ENCODE measurements at places on chromosomes 4 and X.

DNA sequence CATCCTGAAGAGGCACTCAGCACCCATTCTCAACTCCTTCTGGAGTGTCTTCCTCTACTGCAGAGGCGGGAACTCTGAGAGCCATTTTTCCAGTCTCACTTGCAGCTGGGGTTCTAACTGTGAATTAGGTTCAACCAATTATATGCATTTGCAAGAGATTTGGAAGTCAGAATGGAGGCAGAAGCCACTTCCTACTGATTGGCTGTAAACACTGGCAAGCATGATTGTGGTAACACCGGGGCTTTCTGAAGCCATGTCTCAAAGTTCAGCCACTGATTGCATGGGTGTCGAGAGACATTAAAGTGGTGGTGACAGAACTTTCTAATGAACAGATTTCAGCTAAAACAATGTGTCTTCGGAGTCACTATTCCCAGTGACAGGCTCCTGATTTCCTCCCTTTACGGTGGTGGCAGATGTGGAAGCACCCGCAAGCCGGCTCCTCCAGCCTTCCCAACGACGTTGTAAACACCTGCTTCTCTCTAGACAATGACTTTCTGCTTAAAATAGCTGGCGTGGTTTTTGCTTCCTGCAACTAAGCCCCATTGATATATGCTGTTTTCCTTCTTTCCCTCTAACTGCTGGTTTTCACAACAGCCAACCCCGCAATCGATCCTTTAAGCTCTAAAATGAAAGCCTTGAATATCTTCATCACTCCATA is 92.0 kb downstream of the IRF2 start:
- no peak for DNase-seq

- no peak for DNase-seq
These were observed 980.7 kb upstream of the GRIA3 start for GRCh38 chrX:122203399-122203798.

GRCh38 chr4:81965911-81966310 is 407.9 kb downstream of the HNRNPD start:
- DNase-seq = no peak

DNA sequence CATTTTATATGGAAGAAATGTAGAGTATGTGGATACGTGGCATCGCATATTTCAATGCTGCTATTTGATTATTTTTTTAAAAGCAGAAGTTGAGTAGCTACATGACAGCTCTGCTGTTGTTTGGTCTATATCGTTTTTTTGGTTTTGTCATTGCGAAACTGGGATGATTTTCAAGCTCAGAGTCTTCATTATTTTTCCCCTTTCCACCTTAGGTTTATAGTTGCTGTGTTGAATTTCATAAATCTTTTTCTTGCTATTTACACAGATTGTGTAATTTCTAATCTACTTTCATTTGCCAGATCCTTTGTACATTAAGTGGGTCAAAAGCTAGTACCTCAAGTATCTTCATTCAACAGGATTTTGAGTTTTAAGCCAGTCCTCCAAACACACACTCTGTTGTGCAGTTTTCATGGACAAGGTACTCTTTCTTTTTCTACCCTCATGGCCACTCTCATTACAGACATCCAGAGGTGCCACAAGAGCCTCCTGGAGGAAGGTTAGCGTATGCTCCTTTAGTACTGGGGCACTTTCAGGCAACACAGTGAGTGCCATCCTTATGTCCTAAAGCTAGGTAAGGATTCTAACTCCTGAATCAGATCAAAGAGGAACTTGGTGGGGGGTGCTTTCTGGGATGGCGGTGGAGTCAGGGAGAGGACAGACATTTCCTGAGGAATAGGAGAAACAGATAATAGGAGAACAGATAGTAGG is 123.2 kb downstream of the FHIP1A start:
- DNase-seq = no peak

GRCh38 chrX:45954026-45954425 is 591.2 kb downstream of the ZNF674 start:
- no peak for DNase-seq

DNA sequence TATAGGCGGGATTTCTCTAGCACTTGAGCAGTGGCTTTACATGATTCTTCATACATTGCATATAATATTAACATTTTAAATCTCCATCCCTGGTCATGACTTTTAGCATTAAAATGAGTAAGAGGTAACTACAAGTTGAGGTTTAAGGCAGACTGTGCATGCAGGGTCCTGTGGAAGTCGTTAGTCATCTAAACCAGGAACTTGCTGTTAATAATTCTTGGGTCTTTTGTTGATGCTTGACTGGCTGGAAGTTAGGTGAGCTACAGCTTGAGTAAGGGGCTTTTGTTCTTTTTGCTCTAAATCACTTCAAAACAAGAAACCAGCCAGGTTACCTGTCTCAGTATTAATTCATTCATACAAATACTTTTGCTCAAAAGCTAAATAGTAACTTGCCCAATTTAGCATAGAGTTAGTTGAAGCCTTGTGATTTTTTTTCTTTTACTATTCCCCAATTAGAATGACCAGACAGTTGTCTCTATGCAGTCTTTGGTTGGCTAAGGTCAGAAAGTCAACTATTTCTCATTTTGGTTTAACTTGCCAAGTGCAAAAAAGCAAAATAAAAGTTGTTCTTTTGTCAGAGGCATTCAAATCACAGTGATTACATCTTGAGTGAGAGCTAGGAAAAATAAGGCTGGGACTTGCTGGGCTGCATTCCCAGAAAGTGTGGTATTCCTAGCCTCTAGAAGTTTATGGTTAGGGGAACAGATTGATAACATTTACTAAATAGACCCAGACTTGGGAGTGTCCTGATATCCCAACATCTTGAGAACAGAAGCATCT is 516.9 kb downstream of the PDHA2 start:
- no peak for DNase-seq

DNA sequence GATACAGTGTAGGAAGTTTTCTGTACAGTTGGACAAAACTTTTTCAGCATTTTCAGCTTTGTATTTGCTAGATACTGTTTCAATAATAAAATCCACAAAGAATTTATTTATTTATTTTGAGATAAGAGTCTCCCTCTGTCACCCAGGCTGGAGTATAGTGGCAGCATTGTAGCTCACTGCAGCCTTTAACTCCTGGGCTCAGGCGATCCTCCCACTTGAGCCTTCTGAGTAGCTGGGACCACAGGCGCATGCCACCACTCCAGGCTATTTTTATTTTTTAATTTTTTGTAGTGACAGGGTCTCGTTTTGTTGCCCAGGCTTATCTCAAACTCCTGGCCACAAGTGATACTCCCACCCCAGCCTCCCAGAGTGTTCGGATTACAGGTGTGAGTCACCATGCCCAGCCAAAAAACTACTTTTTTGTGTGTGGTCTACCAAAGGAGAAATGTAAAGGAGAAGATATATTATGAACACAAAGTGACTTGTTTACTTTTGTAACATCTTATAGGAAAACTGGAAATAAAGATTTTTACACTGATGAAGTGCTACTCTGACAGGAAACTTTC is 13.0 kb upstream of the SOWAHD start:
- DNase-seq = no peak

- DNase-seq = no peak
These were observed 16.2 kb downstream of the PRKX start for GRCh38 chrX:3697220-3697684.

DNA sequence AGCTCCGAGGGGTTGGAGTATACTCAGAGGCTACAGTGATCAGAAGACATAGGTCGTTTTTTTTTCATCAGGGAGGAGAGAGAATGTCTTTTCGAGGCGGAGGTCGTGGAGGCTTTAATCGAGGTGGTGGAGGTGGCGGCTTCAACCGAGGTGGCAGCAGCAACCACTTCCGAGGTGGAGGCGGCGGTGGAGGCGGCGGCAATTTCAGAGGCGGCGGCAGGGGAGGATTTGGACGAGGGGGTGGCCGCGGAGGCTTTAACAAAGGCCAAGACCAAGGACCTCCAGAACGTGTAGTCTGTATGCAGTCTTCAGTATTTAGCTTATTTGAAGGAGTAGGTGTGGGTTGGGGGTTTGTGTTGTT is 500 bp downstream of the GAR1 start:
- DNase-seq = peak; percentile 30

DNA sequence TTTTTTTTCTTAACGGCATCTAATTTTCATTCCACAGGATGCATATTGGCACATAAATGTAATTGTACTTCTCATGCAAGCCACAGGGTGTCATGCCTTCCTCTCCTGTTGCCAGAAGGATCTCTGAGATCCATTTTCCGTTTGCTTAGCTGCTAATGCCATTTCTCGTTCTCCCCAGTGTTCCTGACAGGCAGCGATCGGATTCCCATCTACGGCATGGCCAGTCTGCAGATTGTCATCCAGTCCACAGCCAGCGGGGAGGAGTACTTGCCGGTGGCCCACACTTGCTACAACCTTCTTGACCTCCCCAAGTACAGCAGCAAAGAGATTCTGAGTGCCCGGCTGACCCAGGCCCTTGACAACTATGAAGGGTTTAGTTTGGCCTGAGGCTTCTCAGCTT is 8.9 kb upstream of the NAP1L5 start:
- no peak for DNase-seq

DNA sequence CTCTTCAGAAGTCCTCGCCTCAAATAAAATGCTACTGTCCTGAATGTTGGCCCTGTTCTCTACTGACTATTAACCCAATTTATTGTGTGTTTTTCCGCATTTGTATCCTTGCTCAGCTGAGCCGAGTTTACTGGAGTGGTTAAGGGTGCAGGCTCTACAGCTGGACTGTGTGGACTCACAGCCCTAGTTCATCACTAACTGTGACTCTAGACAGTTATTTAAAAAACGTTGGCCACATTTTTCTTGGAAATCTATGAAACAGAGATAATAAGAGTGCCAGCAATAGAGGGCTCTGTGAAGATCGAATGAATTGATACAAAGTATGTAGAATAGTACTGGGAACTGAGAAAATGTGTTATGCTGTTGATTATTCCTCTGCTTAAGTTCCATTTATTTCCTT is 2.9 kb upstream of the GUF1 start:
- DNase-seq = no peak

- no peak for DNase-seq
These were observed 622.7 kb upstream of the GRID2 start for GRCh38 chr4:91681091-91681490.

DNA sequence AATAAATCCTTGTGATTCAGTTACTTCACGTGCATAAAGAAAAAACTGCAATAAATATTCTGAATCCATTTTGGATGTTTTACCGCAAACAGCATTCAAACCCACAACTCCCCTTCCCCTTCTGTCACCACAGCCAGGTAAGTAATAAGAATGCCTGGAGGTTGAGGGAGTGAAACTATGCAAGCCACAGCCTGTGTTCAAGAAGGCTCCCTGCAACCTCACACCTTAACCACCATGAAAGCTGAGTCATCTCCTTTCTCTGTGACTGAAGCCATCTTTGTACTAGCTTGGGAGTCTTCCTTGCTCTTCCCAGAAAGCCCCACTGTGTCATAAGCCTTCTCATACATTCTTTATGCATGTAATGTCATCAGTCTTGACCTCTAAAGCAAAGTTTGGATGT is 297.0 kb upstream of the PUDP start:
- no peak for DNase-seq

DNA sequence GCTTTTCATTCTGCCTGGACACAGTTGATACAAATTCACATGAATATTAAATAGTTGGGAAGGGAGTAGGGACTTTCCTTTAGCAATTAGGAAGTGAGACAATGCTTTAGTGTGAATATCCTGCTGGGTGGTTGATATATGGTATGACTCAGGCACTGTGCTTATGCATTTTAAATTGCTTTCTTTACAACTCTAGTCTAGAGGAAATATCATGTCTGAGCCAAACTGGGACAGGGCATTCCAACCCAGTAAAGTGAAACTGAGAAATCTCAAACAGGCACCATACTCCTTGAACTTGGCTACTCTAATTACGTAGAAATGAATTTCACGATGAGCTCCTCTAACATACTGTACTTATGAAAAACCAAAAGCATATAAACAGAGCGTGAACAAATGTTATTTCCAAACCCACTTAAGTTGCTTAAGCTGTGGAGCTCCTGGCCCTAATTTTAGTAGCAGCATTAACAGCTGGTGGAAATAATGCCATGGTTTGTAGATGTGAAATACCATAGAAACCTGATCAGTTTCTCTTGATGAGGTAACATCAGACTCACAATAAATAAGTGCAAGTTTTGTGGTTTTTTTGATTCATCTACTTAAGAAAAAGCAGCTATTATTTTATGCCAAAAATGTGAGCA is 242.9 kb upstream of the GK2 start:
- DNase-seq = no peak

DNA sequence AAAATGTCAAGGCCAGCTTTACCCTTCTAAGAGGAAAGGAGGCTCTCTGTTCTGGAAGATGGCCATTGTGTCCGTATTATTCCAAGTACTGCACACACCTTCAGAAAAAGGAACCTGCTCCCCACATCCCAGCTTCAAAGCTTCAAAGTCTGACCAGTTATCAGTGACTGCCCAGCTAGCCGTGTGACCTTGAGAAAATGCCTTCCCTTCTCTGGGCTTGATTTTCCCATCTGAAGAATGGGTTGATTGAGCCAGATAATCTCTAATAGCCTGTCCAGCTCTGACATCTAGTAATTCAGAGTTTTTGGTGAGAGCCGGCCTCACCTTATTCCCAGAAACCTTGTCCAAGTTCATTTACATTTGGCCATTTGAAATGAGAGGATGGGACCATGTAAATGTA is 3.0 kb downstream of the LONRF3 start:
- no peak for DNase-seq

GRCh38 chrX:40278340-40279090 is 180.8 kb upstream of the BCOR start:
- DNase-seq = peak; percentile 32

Measured in stimulated activated CD4-positive, alpha-beta T cell treated with anti-CD3 and anti-CD28 coated beads, Interleukin-15, amount 100 ng/mL, for 1 hour (primary cell).